ENCODE measurements at places on chromosomes 2 and 18.
A peak's percentile ranks its signal among the peaks of the same experiment; 100 is the strongest.

GRCh38 chr2:171878481-171878993 is 15.5 kb downstream of the SLC25A12 start:
- DNase-seq, result no peak

DNA sequence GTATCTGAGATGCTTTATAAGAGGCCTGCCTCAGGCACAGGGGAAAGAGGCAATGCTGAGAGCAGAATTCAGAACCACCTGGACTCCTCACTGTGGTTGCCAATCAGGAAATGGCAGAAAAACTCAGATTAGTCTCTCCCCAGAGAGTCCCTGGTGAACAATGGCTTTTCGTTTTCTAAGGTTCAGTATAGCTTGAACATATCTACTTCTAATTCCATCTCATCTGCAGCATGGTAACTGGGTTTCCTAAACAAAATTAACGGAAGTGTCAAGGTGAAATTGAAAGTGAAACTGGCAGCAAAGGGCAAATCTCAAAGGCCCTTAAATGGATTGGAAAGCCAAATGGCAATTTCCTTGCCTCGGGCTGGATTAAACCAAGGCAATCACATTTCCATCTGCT is 480.2 kb upstream of the ACVR2A start:
- no peak for DNase-seq

- DNase-seq, result no peak
Measured at GRCh38 chr2:198659096-198659870, 798.5 kb downstream of the SATB2 start.

- DNase-seq, result no peak
Measured at GRCh38 chr2:200702646-200703118, 109.0 kb upstream of the BZW1 start.

DNA sequence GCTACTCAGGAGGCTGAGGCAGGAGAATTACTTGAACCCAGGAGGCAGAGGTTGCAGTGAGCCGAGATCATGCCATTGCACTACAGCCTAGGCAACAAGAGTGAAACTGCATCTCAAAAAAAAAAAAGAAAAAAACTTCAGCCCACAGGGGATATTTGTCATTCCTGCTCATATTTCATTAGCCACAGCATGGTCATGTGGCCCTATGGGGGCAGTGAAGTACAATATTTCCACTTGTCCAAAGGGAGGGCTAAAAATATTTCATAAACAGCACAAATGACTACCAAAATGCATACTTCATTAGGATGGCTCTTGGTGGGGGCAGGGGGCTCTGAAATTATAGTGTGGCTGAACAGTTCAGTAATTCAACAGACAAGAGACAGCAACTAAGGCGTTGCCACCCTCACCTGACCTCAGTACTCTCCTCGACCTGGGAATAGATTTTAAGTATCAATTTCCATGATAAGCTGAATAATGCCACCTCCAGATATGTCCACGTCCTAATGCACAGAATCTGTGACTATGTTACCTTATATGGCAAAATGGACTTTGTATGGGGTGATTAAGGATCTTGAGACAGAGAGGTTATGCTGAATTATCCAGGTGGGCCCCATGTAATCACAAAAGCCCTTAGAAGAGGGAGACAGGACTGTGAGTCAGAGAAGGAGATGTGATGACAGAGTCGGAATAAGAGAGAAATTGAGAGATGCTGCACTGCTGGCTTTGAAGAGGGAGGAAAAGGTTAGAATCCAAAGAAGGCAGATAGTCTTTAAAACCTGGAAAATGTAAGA is 158.2 kb upstream of the CRIM1 start:
- DNase-seq, result no peak

GRCh38 chr2:43269074-43269572 is 42.7 kb upstream of the ZFP36L2 start:
- peak; percentile 3 for DNase-seq

- DNase-seq, result no peak
Measured at GRCh38 chr2:163753726-163754125, 17.9 kb upstream of the FIGN start.

DNA sequence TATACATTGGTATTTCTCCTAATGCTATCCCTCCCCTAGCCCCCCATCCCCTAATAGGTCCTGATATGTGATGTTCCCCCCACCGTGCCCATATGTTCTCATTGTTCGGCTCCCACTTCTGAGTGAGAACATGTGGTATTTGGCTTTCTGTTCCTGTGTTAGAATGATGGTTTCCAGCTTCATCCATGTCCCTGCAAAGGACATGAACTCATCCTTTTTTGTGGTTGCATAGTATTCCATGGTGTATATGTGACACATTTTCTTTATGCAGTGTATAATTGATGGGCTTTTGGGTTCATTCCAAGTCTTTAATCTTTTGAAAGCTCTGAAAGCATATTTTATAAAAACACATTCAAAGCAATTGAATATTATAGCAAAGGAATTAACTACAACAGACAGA is 1169.4 kb upstream of the ZEB2 start:
- no peak for DNase-seq

DNA sequence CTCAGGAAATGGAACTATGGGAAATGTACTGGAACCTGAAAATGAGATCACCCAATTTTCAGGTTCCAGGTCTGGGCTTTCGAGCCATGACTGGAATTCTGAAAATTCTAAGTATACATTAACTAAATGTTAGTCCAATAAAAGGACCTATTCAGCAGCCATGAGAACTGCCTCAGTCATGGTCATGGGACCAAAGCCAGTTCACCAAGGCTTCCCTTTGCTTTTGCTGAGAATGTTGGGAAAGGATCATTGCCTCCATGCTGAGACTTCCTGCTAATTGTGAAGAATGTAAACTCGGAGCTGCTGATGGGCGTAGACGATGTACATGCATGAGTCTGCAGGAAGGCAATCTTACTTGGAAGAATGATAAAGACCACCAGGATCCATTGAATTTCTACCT is 624.4 kb upstream of the SOX11 start:
- no peak for DNase-seq

- no peak for DNase-seq
Measured at GRCh38 chr2:199309973-199310372, 147.8 kb downstream of the SATB2 start.

GRCh38 chr2:236341067-236341466 is 76.9 kb upstream of the ASB18 start:
- no peak for DNase-seq

- DNase-seq, result peak; percentile 64
Measured at GRCh38 chr2:157628477-157629415, at the start of gene ACVR1C. ACVR1C (minus strand) TSS chr2:157628864; CDS start chr2:157628644, 220 bp downstream.

GRCh38 chr2:157319795-157320194 is 5.8 kb downstream of the ERMN start:
- no peak for DNase-seq

DNA sequence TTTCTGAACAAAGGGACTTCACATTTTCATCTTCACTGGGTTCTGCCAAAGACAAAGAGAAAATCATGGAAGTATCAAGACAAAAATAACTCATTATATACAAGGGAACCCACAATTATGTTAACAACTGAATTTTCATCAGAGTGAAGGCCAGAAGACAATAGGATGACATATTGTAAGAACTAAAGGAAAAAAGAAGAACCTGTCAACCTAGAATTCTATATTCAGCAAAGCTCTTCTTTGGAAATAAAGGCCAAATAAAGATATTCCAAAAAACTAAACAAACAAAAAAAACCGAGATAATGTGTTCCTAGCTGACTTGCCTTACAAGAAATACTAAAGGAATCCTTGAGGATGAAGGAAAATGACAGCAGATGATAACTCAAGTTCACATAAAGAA is 10.3 kb upstream of the ZCCHC2 start:
- DNase-seq, result no peak

- no peak for DNase-seq
Measured at GRCh38 chr2:127893494-127893893, 7.7 kb upstream of the AMMECR1L start.

DNA sequence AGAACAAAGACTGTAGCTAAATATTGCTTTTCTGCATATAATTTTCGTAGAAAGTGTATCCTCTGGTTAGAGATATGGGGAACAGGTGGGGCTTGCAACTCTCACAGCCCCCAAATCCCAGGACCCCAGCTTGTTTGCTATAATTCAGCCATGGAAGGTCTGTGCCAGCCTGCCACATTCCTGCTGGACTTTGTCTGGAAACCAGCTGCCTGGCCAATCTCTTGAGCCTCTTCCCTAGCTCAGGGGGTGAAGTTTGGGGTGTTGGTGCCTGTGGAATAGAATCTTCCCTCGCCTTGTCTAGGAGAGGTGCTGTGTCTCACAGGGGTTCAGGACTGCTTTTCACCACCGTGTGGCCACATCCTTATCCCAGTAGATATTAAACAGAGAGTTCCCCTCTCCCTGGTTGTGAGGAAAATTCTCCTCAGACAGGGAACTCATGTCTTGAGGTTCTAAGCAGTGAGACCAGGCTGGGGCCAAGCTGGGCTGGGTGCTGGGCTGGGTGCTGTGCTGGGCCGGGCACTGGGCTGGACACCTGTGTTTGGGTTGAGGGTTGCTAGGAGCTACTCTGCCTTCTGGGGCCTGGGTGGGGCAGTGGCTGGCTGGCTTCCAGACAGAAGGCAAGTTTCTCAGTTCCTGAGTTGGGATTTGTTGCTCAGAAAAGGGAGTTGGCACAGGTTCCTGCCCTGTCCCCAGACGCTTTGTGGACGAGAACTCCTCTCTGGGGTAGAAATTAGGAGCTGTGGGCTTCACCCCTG is 12.3 kb downstream of the TOGARAM2 start:
- DNase-seq, result no peak

- no peak for DNase-seq
Measured at GRCh38 chr2:230974096-230974913, 21.6 kb upstream of the SPATA3 start.
